Stimulated activated CD4-positive, alpha-beta T cell treated with anti-CD3 and anti-CD28 coated beads, TNF-alpha, amount 100 ng/mL, for 4 hours (primary cell): ENCODE measurements at places on chromosomes 3 and 15.

DNA sequence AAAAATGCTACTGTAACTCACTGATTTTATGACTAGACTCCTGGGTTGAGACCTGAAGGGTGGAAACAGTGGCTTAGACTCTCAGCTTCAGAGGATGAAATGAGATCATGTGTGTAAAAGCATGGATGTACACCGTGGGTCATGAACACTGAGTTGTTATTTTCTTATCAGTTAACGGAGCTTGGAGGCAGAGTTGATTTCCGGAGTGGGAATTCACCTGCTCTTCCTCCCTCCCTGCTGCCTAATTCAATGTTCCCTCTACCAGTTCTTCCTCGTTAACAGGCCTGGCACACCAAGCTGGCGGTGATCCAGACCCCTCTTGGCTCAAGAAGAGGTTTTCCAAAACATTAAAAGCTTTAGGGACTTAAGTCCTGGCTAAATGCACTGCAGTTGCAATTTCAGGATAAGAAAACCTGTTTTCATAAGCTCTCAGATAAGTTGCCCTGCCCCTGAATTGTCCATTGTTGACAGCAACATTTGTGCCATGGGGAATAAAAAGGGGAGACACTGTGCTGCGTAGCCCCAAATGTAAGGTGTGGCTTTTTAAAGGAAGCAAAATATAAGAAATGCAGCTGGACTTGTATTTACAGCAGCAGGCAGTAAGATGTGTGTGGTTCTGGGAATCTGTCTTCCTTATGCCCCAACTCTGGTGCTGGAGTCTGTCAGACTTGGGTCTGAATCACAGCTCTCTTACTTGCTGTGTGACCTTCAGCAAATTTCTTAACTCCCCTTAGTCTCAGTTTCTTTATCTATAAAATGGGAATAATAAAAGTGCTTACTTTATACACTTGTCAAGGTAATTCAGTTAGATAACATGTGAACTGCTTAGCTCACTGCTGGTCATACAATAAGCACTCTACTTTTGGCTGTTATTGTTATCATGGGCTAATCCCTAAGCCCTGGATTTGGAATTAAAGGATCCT is 9.9 kb downstream of the PDIA5 start:
- no peak for DNase-seq

DNA sequence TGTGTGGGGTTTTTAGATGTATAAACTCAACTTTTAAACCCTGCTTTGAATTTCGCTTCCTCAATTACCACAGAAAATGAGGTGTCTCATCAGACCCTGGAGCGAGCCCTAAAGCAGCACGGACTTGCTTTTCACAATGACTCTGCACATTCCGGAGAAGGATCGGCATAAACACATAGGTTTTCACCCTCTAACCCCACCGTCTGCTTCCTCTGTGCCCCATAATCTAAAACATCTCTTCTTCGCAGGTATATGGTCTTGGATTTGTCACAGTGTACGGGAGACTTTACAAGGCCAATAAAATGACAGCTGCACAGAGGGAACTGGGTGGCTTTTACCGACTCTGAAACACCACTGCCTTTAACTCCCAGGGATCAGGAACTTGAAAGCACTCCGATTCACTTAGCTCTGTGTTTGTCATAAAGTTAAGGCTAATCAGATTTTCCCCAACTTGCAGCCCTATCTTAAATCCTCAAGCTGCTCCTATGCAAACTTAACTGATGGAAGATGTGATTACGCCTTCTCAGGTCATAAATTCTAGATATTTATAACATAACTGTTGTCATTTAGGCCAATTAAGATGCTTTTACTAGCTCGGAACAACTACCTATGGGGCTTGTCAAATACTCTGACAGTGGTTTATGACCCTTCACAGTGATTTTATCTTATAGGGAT is 133.4 kb upstream of the WNT5A start:
- no peak for DNase-seq

GRCh38 chr3:10292505-10293419 is at the start of gene GHRL:
GHRL (minus strand) TSS chr3:10292947; CDS start chr3:10290180, 2,767 bp downstream.
- no peak for DNase-seq

DNA sequence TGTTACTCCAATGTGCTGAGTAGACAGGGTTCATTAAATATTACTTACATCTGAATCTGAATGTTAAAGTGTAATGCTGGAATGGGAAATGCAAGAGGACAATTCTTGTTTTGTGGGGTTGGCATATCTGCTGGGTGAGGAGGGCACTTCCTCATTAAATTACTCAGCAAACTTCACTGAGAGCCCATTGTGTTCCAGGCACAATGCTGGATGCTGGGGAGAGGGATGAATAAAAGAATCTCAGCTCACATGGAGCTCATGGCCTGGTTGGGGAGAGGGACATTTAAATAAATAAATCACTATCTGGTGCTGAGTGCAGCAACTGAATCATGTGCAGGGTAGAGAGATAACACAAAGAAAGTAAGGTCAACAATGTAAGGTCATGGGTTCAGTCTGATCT is 199.2 kb upstream of the CFAP20DC start:
- DNase-seq, result no peak

- DNase-seq, result no peak
Measured at GRCh38 chr3:128317101-128317697, 149.5 kb downstream of the DNAJB8 start.

DNA sequence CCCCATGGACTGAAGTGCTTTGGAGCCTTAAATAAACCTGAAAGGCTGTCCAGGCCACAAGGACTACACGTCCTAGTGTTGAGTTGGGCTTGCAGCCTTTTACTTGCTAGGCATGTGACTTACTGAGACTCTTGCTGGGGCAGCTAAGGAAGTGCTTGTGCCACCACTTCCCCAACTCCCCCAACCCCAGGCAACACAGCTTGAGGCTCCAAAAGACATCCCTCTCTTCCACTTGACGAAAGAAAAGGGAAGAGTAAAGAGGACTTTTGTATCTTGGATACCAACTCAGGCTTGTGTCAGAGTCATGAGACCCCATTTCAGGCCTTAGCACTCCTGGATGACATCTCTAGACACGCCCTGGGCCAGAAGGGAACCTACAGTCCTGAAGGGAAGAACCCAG is 109.8 kb downstream of the XRN1 start:
- DNase-seq, result no peak

DNA sequence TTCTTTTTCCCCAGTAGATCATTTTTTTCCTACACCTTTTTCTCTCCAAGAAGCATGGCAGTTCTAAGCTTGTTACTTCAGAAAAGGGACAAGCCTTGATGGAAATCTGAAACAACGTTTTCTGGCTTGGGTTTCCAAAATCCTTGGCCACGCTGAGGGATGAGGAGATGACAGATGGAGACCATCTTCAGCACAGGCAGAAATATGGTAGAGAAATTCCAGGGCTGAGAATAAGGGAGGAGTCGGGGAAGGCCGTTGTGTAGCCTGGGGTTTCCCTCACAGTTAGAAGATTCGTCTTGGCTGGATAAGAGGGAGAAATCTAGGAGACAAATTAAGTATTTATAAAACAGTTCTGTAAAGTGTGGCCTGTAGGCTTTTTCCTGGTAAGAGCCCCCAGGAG is 33.9 kb upstream of the STT3B start:
- DNase-seq, result no peak

DNA sequence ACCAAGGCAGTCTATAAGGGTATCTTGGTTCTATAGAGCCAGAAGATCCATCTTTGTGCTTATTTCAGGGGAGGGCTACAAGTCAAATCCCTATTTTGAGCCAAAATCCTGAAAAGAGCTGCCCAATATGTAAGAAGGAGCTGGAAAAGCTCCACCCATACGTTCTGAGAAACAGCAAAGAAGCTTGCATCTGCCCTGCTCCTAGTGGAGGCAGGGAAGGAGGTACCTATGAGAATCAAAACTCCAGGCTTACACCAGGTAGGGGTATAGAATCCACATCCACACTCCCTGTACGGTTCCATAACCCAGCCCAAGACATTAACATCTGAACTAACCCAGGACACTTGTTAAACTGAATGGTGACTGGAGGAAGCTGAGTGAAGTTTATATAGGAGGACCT is 30.0 kb downstream of the PHC3 start:
- DNase-seq, result no peak

GRCh38 chr3:3240986-3241385 is 61.5 kb upstream of the CRBN start:
- DNase-seq, result no peak

GRCh38 chr3:32256206-32256605 is 17.7 kb downstream of the CMTM8 start:
- no peak for DNase-seq

DNA sequence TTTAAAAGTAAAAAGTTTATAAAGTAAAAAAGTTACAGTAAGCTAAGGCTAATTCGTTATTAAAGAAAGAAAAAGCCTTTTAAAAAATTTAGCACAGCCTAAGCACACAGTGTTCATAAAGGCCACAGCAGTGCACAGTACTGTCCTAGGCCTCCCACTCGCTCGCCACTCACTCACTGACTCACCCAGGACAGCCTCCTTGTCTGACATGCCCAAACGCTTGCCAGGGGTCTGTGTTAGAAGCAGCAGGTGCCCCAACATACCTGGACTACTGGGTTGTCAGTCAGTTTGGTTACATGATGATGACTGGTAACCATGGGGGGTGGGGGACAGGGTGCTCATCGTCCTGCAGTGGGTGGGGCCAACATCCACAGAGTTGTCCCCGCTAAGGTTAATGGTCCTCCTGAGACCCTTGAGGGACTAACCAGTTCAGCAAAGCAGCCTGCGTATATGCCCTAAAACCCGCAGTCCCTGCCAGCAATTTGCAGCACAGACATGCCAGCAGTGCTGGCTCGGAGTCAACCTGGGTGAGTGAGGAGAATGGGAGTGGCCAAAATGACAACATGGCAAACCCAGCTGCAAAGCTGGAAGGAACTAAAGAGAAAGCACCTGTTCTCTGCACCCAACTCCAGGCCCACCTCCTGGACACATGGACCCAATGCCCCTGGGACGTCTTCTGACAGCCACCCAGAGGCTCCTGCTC is 49.2 kb downstream of the CYFIP1 start:
- no peak for DNase-seq

- no peak for DNase-seq
Measured at GRCh38 chr3:5565026-5565425, 377.5 kb downstream of the EDEM1 start.

- DNase-seq, result no peak
Measured at GRCh38 chr15:34753236-34753894, 1.4 kb downstream of the GJD2 start.

DNA sequence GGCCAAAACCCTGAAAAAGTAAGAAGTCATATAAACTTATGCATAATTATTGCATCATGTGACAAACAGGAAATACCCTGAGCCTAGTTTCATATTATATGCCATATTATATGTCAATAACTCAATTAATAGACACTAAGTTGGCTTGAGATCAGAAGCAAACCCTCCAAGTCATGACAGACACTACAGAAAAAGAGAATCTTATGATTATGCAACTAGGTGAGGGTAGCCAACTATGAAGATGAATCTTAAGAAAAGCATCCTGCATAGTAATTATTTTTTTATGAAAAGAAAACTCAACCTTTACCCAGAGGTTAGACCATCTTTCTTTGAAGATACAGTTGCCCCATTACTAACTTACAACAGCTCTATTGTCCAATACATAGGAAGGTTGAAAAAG is 192.4 kb upstream of the VEPH1 start:
- DNase-seq, result no peak

DNA sequence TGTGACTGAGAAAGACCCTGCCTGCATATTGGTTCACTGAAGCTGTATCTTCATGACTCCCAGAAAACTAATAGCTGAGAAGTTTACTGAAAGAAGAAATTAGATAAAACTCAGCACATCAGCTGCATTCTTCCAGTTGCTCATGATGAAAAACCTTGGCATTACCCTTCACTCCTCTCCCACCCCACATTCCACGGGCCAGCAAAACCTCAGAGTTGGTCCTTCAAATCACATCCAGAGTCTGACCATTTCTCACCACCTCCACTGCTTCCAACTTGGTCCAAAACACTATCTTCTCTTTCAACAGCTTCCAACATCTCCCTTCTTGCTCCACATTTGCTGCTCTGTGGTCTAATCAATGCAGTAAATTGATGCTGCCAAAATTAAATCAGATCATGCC is 97.1 kb downstream of the CD47 start:
- DNase-seq, result no peak

- DNase-seq, result no peak
Measured at GRCh38 chr3:196918968-196919367, 23.4 kb downstream of the NCBP2 start.

GRCh38 chr15:43118829-43119228 is 13.0 kb upstream of the UBR1 start:
- no peak for DNase-seq

DNA sequence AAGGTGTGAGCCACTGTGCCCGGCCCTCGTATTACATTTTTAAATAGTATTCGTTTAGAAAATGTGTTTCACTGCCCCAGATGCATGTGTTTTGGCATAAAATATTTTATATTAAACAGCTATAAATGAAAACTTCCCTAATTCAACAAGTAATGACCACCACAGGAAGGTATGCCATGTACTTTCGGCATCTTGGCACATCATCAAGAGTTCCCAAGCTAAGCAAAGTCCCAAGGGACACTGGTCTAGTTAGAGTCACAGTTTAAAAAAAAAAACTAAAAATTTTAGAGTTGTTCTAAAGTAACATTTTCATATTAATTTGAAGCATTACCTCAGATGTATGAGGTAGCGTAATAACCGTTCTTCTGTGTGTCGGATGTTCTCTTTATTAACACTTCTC is 15.6 kb upstream of the ARPP19 start:
- no peak for DNase-seq

GRCh38 chr3:135981701-135982403 is 16.3 kb downstream of the PPP2R3A start:
- DNase-seq, result no peak

DNA sequence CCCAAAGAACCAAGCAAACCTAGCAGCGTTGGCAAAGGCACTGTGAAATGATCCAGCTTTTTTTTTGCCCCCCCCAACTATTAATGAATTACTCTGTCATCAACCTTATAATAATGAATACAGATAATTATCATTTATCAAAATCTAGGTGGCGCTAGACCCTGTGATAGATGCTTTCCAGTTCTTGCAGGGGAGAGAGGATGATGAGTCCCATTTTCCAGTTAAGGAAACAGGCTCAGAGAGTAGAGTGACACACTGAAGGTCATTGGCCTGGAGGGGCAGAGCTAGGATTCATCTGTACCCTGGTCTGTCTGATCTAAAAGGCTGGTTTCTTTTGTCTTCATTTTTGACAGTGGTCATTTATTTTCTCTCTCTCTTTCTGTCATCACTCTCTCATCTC is 5.0 kb downstream of the ACOX2 start:
- DNase-seq, result no peak

DNA sequence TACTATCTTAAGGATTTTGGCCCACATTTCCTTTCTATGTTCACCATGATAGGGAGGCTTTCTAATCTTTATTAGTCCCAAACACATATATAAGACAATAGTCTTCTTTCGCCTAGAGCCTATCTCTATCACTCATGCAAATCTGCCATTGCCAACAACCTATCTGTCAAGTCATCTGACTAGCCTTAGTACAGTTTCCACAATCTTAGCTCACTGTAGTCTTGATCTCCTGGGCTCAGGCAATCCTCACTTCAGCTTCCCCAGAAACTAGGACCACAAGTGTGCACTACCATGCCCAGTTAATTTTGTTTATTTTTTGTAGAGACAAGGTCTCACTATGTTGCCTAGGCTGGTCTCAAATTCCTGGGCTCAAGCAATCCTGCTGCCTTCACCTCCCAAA is 6.9 kb downstream of the TMEM39A start:
- DNase-seq, result no peak

GRCh38 chr3:102174312-102174712 is 260.5 kb upstream of the ZPLD1 start:
- no peak for DNase-seq

GRCh38 chr15:64610257-64610919 is 150.0 kb downstream of the ZNF609 start:
- no peak for DNase-seq

- DNase-seq, result no peak
Measured at GRCh38 chr15:31342381-31342780, 15.7 kb downstream of the KLF13 start.

GRCh38 chr3:1232276-1232675 is 139.5 kb downstream of the CNTN6 start:
- DNase-seq, result no peak
